Urinary bladder (tissue), 4 donors: ENCODE measurements at places on chromosomes 5 and 9.

- DNase-seq, result no peak
These were observed 9.9 kb upstream of the NINJ1 start for GRCh38 chr9:93143830-93144530.

DNA sequence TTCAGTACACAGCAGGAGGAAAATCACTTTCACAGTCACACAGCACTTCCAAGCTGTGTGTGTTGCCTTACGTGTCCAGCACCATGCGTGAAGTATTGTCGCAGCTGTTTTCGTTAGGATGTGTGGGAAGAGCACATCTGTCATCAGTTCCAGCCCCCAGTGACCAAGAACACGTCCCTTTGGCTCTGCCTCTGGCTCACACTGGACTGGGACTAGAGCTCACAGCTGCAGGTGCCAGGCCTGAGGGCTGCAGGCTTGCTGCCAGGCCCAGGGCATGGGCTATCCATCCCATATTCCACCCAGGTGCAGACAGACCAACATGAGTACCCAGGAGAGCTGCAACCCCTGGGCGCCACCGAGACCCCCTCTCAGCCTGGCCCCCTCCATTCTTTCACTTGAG lies 60.5 kb upstream of the ANKRD33B start:
- DNase-seq, result no peak

- no peak for DNase-seq
These were observed 389.0 kb downstream of the TAF11L14 start for GRCh38 chr5:18023275-18023674.

GRCh38 chr5:170694911-170695310 lies 88.6 kb upstream of the GABRP start:
- DNase-seq, result no peak

- DNase-seq, result no peak
These were observed 25.3 kb downstream of the CFAP90 start for GRCh38 chr5:7825630-7826029.

GRCh38 chr9:17251100-17251499 lies 116.3 kb downstream of the CNTLN start:
- DNase-seq, result no peak

DNA sequence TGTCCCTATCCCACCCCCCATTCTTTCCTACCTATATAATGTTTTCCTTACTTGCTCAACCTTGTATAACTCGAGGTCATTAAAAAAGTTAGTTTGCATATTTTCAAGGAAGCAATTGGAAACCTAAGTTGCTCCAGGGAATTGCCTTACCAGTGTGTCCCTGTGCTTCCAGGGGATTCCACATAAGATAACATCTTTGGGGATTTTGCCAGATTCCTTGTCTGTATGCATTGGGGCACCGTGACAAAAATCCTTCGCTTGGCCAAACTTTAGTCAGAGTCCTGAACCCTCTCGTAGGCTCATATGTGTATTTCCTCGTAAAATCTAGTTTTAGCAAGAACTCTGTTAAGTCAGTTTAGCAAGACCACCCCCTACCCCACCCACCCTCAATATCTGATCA lies 14.7 kb upstream of the OSMR start:
- no peak for DNase-seq

DNA sequence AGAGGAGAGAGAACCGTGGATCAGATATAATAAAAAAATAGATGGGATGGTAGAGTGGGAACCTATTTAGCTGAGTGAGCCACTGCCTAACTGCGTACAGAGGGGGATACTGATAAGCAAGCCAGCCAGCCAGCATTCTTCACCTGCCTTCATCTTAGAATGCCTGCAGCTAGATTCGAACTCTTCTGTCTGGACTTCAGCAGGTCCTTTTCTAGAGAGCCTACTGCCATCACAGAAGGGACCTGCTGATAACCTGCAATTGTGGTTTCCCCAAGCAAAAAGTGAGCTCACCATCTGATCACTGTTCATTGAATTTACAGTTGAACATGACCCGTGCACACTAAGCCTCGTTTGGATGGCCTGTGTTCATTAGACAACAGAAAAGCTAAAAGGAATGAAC lies 109.4 kb downstream of the CDC42SE2 start:
- no peak for DNase-seq

GRCh38 chr9:78252616-78253015 lies 16.7 kb downstream of the CEP78 start:
- no peak for DNase-seq

GRCh38 chr5:123483446-123484077 lies 28.4 kb upstream of the CSNK1G3 start:
- DNase-seq, result no peak

DNA sequence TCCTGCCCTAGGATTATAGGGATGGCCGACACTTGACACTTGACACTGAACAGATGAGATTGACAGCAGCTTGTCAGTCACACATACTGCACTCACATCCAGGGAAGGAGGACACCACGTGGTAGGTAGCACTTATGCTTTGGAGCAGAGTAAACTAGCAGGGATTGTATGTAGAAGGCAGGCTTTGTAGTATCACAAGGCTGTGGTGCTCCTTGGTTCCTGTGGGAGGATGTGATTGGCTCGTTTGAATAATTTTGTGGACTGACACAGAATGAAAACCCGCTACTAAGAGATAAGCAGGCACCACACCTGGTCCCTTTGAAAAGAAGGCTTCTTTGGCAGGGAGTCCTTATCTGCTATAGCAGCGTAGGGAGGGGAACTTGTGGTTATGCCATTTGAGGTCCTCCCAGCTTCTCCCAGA lies 63.6 kb upstream of the IL12B start:
- DNase-seq, result no peak

- DNase-seq, result no peak
These were observed 567.9 kb downstream of the CCDC171 start for GRCh38 chr9:16120727-16121126.

DNA sequence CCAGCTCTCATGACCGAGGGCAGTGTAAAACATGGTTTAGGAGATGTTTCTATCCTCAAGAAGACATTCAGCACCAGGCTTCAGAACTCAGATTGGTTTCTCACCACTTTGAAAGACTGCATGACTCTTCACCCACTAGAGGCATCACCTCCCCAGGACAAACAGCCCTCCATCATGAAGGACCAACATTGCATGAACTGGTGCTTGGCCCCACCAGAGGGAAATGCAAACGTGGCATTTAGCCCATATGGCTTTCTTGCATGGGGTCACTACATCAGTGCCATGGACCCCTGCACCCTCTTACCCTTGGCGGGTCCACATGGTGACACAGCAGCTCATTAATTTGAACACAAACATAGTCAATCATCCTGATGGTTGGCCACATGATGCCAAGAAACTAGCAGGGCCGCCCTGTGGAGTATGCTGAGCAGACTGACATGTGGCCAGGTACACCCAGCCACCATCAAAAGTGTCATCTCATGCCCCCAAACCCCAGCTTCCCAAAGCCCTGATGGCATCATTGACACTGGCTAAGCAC lies 129.5 kb upstream of the FSTL4 start:
- DNase-seq, result no peak
